ENCODE measurements at places on chromosomes 16 and 17.
A peak's percentile ranks its signal among the peaks of the same experiment; 100 is the strongest.

DNA sequence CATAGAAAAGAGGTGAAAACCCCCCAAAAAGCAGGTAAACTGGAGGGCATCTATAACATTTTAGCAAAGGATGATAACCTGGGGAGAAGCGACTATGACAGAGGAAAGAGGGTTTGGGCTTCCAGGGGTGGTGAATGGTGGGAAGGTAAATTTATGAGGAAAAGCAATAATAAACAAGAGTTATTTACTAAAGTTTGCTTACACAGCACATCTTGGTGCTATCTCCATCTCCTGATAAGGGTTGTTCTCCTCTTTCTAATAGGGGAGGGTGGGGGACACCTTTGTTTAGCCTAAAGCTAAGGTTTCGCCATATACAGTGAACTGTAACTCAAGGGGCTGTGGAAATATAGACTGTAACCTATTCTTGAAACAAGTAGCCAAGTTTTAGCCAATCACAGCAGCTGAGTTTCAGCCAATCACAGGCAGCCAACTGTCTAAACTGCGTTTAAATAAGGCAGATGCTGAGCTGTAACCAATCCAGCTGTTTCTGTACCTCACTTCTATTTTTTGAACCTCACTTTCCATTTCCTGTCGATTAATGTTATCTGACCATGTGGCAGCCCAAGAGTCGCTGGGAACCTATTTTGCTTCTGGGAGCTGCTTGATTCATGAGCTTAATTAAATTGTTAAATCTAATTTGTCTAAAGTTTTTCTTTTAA, 191.8 kb downstream of the MAP2K6 start:
- no peak for DNase-seq

GRCh38 chr17:58412961-58413586, 4.3 kb downstream of the RNF43 start:
- DNase-seq = no peak

DNA sequence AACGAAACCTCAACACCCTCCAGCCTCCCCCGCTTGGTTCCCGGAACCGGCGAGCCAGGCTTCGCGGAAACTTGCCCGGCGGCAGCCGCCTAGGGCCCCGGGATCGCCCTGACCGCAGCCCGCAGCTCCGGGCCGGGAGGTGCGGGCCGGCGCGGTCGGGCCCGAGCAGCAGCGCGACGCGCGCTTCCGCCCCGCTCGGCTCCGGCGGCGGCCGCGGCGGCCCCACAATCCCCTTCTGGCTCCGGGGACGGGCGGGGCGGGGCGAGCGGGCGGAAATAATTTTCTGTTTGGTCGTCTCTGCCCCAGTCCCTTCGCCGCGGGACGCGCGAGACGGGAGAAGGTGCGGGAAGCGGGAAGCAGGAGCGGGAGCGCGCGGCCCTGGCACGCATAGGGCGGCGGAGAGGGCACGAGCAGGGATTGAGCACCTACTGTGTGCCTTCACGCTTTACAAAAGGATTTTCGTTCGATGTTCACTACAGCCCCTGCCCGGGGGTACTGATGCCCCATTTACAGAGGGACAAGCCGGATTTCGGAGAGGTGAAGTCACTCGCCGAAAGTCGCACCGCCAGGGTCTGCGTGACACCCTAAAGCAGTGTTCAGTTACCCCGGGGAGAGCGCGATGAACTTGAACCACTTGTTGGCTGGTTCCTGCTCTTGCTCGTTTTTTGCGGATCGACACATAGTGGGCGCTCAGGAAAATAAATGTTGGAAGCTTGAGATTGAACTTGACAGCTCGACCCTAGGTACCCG, 2.7 kb upstream of the MLLT6 start:
- peak; percentile 15 for DNase-seq

GRCh38 chr17:65027305-65027704, 29.2 kb downstream of the GNA13 start:
- no peak for DNase-seq

DNA sequence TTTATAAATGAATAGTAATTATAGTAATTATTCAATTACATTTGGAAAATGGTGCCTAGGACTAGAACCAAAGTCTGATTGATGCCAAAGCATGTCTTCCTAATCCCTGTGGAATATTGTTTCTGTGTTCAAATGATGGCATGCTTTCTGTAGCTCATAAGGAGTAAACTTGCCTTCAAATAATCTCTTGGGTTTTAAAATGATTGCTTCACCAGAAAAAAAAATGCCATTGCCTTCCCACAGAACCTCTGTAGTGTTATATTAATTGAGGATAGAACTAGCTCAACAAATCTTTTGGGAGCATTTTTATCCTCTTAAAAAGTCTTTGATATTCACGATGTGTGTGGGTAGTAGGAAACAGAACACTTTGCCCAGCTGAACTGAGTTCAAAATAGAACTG, 7.7 kb upstream of the TMEM100 start:
- no peak for DNase-seq

DNA sequence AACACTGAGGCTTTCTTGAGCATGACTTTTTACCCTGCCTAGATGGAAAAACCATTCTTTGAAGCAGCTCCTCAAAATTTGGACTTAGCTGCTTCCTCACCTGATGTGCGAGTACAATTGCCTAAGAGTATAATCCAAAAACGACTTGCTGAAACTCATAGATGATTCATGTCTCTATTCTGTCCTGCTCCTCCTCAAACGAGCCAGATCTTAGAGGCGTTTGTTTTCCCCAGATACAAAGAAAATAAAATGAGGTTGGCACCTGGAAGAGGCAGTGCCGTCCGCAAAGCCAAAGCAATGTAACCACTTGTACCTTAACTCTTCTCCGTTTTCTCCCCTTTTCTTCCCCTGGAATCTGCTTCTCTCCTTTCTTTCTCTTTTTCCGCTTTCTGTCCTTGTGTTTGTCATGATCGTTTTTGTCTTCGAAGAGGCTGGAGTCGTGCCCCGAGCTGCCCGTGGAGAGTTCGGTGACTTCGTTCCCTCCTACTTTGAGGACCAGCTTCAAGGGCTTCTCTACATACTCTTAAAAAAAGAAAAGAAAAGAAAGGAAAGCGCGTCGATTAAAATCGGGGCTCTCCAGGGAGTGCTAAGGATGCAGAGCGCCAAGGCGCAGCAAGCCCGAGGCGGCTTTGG, 895 bp downstream of the BRD7 start:
- DNase-seq = no peak

DNA sequence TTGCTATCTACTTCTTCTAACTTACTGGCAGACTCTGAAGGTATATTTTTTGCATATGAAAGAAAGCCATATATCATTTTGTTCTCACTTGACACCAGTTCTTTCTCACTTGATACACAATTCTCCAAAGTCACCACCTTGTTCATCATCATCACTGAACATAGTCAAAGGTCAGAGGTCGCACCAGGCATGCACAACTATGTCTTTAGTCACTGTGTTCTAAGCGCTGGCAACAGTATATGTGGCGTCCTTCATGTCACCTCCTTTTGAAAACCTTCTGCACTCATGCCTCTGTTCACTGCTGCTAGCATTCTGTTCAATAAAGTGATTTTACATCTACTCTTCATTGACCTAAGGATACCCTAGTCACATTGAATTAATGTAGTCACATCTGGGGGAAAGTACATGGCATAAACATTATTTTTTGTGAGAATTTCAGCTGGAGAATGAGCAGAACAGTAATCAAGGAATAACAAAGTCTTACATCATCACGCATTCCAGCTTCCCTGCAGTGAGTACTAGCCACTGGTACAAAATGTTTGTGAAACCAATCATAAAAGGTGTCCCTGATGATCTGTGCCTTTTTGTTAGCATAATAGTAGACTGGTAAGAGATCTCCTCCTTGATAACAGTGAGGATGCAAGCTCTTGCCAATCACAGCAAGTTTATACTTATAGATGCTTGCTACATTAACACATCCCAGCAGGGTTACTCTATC, 20.5 kb upstream of the TBX4 start:
- no peak for DNase-seq

- DNase-seq = no peak
Measured at GRCh38 chr16:12416136-12416787, 387.4 kb downstream of the CPPED1 start.

Measured in NCI-H2081 treated with DMSO at 0.1 percent for 48 hours (cell line).